Memory B cell (primary cell): ENCODE measurements at places on chromosomes 3 and 15.

- no peak for DNase-seq
Measured at GRCh38 chr3:182957676-182958266, 22.6 kb downstream of the DCUN1D1 start.

DNA sequence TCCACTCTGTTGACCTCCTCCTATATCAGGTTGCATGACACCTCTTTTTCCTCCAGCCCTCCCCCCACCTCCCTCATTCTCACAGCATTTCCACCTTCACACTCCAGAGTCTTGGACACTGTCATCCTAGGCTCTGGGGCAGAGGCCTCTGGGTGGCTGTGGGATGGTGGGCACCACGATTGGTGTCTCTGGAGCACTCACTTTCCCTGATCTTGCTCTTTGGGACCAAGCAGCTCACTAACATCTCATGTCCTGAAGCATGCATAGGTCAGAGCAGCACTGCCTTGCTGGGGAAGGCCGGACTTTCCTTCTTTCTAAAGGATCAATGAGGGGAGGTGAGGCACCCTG, 14.9 kb downstream of the ZBTB47 start:
- no peak for DNase-seq

- DNase-seq = no peak
Measured at GRCh38 chr3:64664397-64664796, 23.4 kb downstream of the ADAMTS9 start.

GRCh38 chr15:29037997-29038705, 152.4 kb downstream of the APBA2 start:
- no peak for DNase-seq

DNA sequence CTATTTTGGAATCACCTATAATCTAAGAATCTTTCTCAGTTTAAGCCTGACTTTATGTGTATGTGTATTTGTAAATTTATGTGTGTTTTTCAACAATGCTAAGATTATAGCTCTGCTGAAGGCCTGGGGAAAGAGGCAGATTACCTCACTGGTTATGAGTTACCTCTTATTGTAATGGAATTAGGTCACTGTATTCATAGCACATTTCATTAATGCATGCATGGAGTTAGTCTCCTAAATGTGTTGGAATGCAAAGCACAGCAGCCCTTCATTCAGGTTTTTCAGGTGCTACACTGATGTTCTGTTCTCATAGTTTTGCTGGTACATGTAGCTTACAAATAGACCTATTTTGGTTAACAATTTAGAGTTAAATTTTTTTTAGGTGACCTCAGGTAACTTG, 9.5 kb downstream of the GPR87 start:
- no peak for DNase-seq

DNA sequence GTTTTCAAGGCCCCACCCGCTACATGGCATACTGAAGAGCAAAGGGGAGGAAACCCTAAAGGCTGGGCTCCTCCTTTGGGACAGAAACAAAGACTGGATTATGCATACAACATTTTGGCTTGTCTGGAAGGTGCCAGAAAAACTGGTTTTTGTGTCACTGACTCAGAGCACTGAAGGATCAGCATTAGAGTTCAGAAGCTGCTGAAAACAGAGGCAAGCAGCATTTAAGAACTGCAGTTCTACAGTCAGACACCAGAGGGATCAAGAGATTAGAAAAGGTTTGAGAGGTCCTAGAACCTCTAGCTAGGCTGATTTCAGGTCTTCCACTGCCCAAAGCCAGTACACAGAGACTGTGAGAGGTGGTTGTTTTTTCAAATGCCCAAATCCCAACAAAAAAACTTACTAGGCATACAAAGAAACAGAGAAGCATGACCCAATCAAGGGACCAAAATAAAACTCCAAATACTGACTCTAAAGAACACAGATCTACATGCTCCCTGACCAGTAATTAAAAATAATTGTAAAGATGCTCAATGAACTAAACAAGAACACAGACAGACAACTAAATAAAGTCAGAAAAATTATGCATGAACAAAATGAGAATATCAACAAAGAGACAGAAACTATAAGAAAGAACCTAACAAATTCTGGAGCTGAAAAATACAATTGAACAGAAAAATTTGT, 91.2 kb downstream of the SENP2 start:
- no peak for DNase-seq

- DNase-seq = no peak
Measured at GRCh38 chr15:45573961-45574629, 13.1 kb upstream of the BLOC1S6 start.

DNA sequence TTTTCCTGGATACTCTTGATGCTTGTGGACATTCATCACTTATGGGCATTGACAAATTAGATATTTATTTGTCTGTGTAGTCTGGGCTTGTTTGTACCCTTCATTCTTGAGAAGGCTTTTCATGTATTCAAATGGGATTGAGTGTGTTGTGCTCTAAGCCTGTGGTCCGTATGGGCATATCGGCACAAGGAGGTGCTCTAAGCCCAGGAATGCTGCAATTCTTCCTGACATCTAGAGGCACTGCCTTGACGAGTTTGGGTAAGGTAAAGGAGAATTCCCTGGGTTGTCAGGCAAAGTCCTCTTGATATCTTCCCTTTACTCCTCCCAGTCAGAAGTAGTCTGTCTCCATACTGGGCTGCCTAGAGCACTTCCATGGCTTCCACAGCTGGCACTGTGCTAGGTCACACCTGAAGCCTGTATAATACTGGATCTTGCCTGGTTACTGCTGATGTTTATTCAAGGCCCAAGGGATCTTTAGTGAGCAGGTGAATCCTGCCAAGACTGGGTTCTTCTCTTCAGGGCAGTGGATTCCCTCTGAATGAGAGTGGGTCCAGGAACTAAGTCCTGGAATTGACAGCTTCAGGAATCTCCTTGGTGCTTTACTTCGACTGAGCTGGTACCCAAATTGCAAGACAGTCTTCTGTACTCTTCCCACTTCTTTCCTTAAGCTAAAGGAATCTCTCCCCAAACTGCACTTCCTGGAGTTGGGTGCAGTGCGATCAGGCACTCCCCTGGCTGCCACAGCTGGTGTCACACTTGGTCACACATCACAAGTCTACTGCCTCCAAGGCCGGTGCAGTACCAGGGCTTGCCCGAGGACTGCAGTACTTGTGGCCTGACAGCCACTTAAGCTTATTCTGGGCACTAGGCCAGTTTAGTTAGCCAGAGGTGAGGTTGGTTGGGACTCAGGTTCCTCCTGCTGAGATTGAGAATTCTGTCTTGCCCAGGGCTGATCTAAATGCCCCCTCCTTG, 46.0 kb downstream of the GALK2 start:
- DNase-seq = no peak

- DNase-seq = no peak
Measured at GRCh38 chr3:105722943-105723556, 145.8 kb downstream of the CBLB start.

DNA sequence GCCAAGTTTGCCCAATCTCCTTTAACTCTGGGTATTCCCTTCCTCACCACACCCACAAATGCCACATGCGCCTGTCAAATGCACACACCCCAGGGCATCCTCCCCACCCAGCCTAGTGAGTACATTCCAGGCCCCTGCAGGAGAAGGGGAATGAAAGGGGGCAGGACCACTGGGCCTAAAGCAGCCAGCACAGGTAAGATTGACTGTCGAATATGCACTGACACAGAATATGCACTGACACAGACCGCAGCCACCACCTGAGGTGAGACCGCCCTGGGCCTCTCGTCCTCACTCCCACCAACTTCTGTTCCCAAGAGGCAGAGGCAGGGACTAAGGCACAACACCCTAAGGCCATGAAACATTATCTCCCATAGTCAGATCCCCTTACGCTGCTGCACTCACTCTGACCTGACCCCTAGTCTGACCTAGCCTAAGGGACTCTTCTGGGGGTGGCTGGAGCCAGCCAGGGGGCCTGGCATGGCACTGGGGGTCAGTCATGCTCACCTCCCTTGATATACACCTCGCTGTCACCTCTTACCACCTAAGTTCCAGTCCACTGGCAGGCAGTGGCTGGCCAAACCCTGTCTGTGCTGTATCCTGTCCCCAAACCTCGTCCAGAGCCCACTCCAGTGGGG, 10.8 kb downstream of the AP3B2 start:
- DNase-seq = no peak
